ENCODE measurements at places on chromosomes 11 and 22. TPM values are rescaled to one million over a fixed set of nuclear protein-coding genes. Genes with fewer than 3 reads are reported as not detected.

Gene SCGB1D1
- not detected for total RNA-seq

Gene NOX4
- total RNA-seq = 59.8 TPM

Gene INS
- not detected for total RNA-seq

Gene CBX7
- 9.5 TPM for total RNA-seq
